ENCODE measurements at places on chromosomes 2 and 18.

DNA sequence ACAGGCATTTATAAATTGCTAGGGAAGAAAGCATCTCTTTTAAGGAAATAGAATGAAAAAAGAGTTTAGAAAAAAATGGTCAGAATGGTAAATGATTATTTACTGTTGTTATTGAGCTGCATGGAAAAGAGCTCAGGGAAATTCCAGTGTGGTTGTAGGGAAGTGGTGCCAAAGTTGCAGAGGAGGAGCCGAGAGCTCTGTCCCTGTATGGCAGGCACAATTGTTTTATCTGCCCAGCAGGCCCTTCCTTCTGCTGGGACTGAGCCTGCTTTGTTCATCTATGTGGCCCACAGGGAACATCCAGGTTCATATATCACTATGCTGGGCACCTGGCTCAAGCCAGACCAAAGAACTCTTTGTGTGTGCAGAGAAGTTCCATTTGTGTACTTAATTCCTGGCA, 80.8 kb upstream of the AGAP1 start:
- DNase-seq: no peak

- no peak for DNase-seq
Observed at GRCh38 chr2:181468811-181469210, 11.6 kb downstream of the ITGA4 start.

DNA sequence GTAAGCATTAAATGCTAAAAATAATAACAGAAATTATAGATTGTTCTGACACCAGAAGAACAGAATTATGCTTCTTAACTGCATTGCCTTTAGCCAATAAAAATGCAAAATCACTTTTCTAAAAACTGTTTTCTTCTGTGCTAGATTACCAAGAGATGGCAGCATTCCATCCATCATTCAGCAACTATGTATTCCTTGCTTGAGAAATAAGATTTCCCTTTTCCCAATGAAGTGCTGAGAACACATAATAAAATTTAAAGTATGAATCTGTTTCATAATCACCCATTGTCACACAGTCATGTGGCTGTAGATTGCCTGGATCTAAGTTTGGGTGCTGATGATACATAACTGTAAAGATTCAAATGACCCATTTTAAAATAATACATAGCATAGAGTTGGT, 504.2 kb downstream of the TDRD15 start:
- DNase-seq: peak; percentile 44

GRCh38 chr2:128307595-128307994, 11.1 kb downstream of the HS6ST1 start:
- no peak for DNase-seq

- DNase-seq: peak; percentile 67
Observed at GRCh38 chr18:74081966-74082741, 65.5 kb downstream of the FBXO15 start.

- peak; percentile 73 for DNase-seq
Observed at GRCh38 chr2:219155054-219155644, 5.5 kb downstream of the NHEJ1 start.
